ENCODE measurements at places on chromosomes 2 and 18. TPM values are rescaled to one million over a fixed set of nuclear protein-coding genes. Genes with fewer than 3 reads are reported as not detected.

Gene ZC3H8
- 20.6 TPM for total RNA-seq

Gene GKN2
- total RNA-seq = not detected

GRCh38 chr2:113967272-113967671 is 77.4 kb downstream of the ACTR3 start:
- no peak for DNase-seq

GRCh38 chr2:14303366-14304115 is 329.0 kb upstream of the LRATD1 start:
- no peak for DNase-seq

DNA sequence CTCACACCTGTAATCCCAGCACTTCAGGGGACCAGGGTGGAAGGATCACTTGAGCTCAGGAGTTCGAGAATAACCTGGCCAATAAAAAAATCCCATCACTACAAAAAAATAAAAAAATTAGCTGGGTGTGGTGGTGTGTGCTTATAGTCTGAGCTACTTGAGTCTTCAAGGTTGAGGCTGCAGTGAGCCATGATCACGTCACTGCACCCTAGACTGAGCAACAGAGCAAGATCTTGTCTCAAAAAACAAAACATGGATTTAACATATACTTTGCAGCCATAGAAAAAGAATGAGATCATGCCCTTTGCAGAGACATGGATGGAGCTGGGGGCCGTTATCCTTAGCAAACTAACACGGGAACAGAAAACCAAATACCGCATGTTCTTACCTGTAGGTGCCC is 22.2 kb downstream of the SH2D6 start:
- no peak for DNase-seq

DNA sequence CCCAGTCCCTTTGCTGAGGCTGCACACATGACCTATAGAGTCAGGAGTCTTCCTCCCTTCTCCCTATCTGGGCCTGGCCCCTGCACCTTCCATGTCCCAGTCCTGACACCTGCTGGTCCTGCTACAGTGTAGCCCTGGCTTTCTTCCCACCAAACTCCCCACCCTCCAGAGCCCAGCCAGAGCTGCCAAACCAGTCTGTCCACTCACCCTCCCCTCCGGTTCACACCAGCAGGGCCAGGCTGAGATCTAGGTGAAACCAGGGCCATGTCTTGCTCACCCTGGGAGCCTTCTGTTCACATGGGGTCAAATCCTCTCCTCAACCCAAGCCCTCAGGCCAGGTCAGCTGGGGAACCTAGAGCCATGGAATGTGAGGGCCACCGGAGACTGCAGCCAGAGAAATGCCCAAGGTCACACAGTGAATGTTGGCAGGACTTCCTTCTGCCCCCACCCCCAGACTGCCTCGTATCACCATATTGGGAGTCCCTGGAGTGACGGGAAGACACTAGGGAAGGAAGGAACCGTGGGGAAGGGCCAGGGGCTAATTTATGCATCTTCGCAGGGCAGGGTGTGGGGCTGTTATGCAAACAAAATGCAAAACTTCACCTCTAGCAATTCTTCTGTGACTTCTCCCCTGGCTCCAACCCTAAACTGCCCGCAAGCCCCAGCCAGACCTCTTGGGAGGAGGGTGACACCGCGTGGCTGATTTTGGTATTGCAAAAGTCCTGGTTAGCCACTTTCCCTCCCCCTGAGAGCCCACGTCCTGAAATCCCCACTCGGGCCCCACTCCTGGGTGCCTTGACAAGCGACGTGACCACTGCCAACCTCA is 14.6 kb downstream of the TNS1 start:
- DNase-seq = peak; percentile 75

DNA sequence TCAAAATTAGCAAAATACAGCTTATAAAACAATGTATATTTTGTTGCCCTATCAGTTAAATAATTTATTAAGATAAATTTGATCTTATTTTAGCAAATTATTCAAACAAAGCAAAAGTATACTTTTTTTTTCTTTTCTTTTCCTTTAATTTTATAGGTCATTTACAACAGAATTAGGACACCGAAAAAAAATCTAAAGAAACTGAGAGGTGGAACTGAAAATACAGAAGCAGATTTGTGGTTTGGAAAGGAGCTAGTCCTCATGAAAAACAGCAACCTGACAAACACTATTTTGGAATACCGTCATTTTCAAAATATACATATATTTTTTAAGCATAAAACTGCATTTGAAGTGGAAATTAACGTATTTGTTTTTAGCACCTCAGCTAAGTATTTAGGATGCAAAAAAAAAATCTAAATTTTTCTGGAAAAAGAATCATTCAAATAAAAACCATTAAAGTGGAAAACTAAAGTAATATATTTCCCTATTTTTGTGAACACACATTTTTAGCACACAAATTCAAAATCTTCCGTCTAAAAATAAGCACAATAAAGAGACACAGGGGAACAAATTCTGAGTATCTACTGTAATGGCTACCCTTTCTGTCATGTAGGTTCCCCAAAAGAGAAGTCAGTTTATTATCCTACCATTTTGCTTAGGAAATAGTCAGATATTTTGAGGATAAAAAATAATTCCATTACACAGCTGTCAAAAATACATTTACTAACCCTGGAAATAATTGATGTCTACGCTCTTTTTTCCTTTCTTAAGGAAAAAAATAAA is 2.7 kb downstream of the CCDC88A start:
- DNase-seq = no peak

DNA sequence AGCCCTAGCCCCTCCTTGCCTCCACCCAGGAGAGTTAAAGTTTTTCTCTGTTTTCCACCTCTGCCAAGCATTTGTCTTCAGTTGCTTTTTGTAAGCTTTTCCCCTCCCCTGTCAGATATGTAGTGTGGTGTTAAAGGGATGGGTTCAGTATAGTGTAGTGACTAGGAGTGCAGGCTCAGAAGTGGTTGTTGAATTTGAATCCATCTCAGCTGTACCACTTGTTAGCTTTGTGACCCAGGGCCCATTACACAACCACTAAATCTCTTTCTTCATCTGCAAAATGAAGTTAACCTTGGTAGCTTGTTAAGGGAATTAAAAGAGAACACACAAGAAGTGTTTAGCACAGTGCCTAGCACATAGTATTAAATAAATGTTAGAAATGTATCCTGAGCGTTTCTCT is 56.9 kb downstream of the MAP3K20 start:
- DNase-seq = no peak

DNA sequence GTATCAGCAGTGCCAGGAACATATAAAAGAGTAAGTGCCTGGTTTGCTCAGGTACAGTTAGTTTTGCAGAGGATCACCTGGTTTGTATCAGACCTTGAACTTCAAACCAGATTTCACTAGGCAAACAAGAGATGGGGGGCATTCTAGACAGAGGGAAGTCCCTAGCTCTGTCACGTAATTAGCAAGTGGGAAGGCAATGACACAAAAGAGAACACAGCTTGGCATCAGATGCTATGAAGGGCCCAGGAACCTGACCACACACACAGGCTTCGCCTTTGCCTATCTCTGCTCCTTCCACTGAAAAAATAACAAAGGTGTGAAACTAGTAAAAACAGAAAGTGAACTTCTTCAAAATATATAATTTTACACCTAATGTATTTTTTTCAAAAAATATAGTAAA is 62.6 kb downstream of the CERKL start:
- DNase-seq = no peak

Measured in MCF 10A (cell line).